ENCODE measurements at places on chromosomes 2 and 18.

DNA sequence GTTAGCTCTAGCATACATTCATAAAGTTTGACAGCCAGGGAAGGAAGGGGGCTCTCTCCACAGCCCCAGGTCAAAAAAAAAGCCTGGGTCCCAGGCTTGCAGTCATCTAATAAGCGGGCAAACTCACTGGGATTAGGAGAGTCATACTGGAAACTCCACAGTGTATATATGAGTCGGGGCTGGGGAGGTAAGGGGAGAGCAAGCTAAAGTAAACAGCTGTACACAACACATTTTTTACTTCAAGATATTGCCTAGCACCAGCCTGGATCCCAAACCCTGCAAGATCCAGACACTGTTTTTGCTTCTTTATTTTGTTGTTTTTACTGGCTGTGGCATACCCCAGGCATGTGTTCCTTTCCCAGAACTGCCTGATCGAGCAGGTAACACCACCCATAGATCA is 291.3 kb upstream of the TANK start:
- no peak for DNase-seq

DNA sequence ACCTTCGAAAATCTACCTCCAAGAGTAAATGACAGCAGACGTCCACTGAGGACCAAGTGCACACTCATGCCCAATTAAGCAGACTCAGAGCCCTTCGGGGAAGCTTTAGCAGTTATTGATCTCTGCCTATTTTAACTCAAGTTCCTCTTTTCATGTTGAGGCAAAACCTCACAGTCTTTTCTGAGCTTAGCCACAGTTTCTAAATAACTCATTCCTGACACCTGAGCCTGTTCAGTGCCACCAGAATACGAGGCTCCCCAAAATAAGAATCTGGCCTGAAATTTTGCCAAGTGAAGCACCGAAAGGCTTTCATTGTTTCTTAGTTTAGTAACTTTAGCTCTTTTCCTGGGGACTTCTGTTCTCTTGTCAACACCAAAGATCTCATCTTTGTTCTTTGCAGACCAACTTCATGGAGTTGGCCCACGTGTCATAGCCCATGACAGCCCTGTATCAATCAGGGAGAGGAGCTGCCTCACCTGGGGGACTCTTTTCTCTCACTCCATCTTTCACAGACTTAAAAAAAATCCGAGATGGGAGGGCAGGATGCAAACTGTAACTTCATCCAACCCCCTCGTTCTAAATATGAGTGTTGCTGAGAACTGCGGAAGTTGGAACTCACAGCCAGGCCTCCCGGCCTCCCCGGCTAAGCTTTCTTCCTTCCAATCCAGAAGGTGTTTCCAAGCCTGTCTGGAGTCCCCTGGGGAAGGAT is 22.2 kb downstream of the INPP5D start:
- no peak for DNase-seq

- DNase-seq, result no peak
Observed at GRCh38 chr2:43592443-43592842, 3.4 kb downstream of the THADA start.

- no peak for DNase-seq
Observed at GRCh38 chr18:48592540-48593171, 53.8 kb downstream of the CTIF start.

DNA sequence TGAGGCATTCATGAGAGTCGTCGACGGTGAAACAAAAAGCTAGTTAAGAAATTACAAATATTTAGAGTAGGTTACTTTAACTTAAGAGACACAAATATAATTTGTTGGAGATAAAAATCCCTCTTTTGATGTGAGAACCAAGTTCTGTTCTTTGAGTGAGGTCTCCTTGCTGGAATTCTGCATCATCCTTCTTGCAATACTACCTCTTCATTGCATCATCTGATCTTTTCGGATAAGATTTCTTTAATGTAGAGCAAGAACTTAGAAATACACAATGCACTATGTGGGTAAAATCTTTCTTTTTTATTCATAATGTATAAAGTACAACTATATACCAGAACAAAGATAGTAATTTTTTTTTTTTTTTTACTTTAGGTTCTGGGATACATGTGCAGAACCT is 118.4 kb downstream of the ARL4C start:
- no peak for DNase-seq

DNA sequence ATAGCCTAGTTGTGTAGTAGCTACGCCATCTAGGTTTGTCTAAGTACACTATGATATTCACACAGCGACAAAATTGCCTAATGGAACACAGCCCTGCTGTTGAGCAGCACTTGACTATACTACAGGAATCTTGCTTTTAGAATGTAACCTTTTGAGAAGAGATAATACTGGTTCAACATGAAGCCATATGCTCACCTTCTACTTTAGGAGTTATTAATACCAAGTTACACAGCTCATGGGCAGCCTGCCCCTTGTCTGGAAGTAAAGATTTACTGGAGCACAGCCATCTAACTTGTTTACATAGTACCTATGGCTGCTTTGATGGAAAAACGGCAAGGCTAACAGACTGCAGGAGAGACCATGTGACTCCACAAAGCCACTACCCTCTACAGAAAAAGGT is 174.8 kb downstream of the DYM start:
- no peak for DNase-seq

- DNase-seq, result no peak
Observed at GRCh38 chr2:118939994-118940393, 2.0 kb upstream of the MARCO start.

- no peak for DNase-seq
Observed at GRCh38 chr18:58308463-58308862, 264.4 kb downstream of the NEDD4L start.

GRCh38 chr18:11529081-11529480 is 80.3 kb upstream of the SLC35G4 start:
- no peak for DNase-seq

GRCh38 chr2:157487747-157488146 is 43.9 kb upstream of the CYTIP start:
- DNase-seq, result no peak

GRCh38 chr2:172993931-172994717 is 81.5 kb upstream of the MAP3K20 start:
- DNase-seq, result no peak

GRCh38 chr2:67437114-67437513 is 40.0 kb downstream of the ETAA1 start:
- DNase-seq, result no peak

All from effector CD4-positive, alpha-beta T cell (primary cell).